ENCODE measurements at places on chromosomes 3 and 15.
A peak's percentile ranks its signal among the peaks of the same experiment; 100 is the strongest.

GRCh38 chr3:69232482-69232881 is 110.1 kb upstream of the LMOD3 start:
- peaks cover 73% of the 10 kb centered on the region for H3K4me1 ChIP-seq
- no peaks in the 10 kb centered on the region for H3K27me3 ChIP-seq
- no peak for DNase-seq

- H3K27ac ChIP-seq = no peak overlapping the region
- H3K36me3 ChIP-seq = no peaks in the 10 kb centered on the region
- H3K27me3 ChIP-seq = no peaks in the 10 kb centered on the region
- DNase-seq = no peak
- no peak overlapping the region for H3K4me3 ChIP-seq
Observed at GRCh38 chr15:32923176-32923575, 205.4 kb downstream of the GREM1 start.

DNA sequence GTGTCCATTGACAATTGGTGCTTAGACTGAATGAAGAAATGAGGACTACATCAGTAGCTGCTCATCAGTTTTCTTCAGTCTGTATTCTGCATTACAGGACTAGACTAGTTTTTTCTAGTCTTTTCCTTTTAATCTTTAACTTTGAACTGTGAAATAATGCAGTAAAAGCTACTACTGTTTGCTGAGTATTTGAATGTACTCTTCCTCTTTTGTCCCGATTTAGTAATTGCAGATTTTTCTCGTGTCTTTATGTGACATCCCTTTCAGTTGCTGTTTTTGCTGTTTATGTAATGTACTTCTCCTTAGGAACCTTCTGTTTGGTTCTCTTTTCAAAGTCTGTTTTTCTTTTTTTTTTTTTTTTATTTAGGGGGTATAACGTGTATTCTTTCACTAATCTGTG is 17.4 kb downstream of the MFSD1 start:
- no peak overlapping the region for H3K4me3 ChIP-seq
- peaks cover 82% of the 10 kb centered on the region for H3K36me3 ChIP-seq
- no peak for DNase-seq
- no peaks in the 10 kb centered on the region for H3K4me1 ChIP-seq

DNA sequence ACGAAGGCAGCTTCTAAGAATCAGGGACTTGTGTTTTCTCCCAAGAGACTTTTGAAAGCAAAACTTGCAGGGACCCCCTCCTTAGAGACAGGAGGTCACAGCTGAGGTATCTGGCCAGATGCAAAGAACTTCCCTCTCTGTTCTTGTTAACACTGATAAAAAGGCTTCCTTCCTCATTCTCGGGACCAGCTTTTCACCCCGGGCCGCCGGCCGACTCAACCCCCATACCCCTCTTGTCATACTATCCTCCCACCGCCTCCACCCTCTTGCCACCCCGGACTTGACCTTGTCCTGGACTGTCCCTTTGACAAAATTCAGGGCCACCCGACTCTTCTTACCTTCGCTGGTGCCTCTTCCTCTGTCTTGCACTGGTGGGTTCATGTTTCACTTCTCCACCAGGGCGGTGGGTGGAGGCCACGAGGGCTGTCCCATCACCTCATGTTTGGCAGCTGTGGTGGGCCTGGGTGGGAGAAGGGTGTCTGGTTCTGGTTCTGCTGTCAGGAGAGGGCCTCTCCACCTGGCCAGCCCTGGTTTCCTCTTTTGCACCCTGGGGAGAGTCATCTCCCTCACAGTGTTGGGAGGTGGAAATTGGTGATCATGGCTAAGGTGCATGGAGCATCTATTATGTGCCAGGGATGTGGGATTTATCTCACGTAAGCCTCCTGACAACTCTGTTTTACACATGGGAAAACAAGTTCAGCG is 32.5 kb downstream of the BHLHE40 start:
- no peak for DNase-seq
- no peak overlapping the region for H3K4me3 ChIP-seq
- H3K4me1 ChIP-seq = peaks cover 40% of the 10 kb centered on the region
- peak overlapping the region; percentile 60 for H3K27ac ChIP-seq

DNA sequence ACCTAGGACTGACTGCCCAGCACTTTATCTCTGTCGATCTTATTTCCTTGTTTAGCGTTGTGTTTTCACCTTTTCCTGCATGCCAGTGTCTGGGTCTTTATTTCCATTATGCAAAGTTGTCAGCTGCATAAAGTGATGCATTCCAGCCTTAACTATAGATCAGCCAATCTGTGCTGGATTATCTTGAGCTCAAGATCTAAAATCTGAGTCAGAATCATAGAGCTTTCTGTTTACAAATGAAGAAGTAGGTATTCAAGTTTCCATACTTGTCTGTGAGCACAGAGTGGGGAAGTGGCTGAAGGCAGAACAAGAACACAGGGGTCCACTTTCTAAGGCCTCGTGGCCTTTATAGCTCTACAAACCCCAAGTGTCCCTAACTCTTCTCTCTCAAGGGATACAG is 82.4 kb upstream of the PLCL2 start:
- no peaks in the 10 kb centered on the region for H3K27me3 ChIP-seq
- no peaks in the 10 kb centered on the region for H3K4me1 ChIP-seq
- no peak for DNase-seq
- H3K36me3 ChIP-seq = no peaks in the 10 kb centered on the region
- H3K4me3 ChIP-seq = no peak overlapping the region

DNA sequence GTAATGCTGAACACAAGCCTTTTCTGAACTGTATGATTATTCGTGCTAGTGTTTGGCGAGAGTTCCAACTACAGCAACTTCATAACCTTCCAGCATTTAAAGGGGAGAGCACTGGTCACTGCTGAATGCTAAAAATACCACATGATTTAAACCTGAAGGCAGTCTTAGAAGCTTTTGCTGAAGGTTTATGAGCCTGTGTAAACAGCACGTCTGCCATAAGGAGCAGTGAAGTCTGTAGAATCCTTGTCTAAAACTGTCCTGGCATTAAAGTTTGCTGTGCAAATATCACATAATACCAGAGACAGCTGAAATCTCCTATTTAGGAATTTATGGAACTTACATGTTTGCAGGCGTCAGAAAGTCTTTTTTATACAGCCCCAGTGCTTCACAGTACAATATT is 5.9 kb downstream of the SATB1 start:
- no peak for DNase-seq
- no peaks in the 10 kb centered on the region for H3K36me3 ChIP-seq
- no peak overlapping the region for H3K27ac ChIP-seq

GRCh38 chr3:169118666-169119370 is 544.7 kb downstream of the MECOM start:
- no peaks in the 10 kb centered on the region for H3K36me3 ChIP-seq
- no peaks in the 10 kb centered on the region for H3K4me1 ChIP-seq
- no peak overlapping the region for H3K4me3 ChIP-seq
- H3K27ac ChIP-seq = no peak overlapping the region

DNA sequence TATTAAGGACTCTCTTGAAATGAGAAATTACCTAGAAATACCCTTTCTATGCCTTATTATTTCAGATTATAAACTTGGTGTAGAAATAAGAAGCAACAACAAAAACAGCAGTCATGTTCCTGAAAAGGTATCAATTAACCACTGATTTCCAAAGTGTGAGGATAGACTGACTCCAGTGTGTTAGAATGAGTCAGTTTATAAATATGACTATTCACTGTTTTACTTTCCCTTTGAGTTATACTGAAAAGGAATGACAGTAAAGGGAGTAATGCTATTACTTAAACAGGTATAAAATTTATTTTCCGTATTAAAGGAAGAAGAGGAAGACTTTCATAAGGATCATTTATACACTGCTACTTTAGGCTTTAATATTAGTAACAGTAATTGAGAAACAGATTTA is 12.9 kb downstream of the GMNC start:
- no peak overlapping the region for H3K4me3 ChIP-seq
- H3K27me3 ChIP-seq = peaks cover 4% of the 10 kb centered on the region
- no peak for DNase-seq
- H3K4me1 ChIP-seq = no peaks in the 10 kb centered on the region
- H3K36me3 ChIP-seq = no peaks in the 10 kb centered on the region
- H3K27ac ChIP-seq = no peak overlapping the region

GRCh38 chr3:86887876-86888275 is 103.1 kb downstream of the VGLL3 start:
- no peaks in the 10 kb centered on the region for H3K27me3 ChIP-seq
- no peaks in the 10 kb centered on the region for H3K36me3 ChIP-seq
- no peak overlapping the region for H3K4me3 ChIP-seq
- H3K27ac ChIP-seq = no peak overlapping the region
- no peak for DNase-seq

- H3K4me3 ChIP-seq = no peak overlapping the region
- peaks cover 24% of the 10 kb centered on the region for H3K4me1 ChIP-seq
- H3K27me3 ChIP-seq = no peaks in the 10 kb centered on the region
- DNase-seq = no peak
- no peak overlapping the region for H3K27ac ChIP-seq
- no peaks in the 10 kb centered on the region for H3K36me3 ChIP-seq
Observed at GRCh38 chr3:99865321-99865720, 47.7 kb downstream of the CMSS1 start.

DNA sequence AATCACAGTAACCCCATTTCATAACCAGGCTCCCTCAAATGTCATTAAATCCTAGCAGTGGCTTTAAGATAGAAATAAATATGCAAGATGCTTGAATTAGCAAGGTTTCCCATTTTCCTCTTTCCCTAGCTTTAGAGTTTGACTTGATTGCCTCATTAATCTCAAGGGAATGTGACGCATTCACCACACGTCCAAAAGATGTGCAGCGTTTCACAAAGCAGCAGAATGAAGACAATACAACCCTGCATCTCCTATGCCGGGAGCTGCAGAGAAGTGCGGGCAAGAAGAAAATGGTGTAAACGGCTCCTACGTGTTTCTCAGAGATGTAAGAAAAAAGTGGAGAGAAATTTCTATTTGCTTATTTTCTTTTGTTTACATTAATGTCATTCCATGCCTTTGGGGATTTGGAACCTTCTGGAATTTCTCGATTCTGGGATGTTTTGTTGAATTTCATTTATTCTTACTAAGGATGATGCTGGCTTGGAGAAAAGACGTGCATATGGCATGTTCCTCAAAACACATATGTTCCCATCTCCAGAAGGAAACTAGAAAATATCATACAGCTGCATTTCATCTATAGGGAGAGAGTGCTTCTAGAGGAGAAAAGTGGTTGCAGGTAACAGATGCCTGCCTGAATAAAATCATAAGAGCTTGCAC is 27.8 kb upstream of the FRMD4B start:
- H3K4me1 ChIP-seq = peaks cover 3% of the 10 kb centered on the region
- no peak for DNase-seq
- H3K36me3 ChIP-seq = no peaks in the 10 kb centered on the region
- no peaks in the 10 kb centered on the region for H3K27me3 ChIP-seq

DNA sequence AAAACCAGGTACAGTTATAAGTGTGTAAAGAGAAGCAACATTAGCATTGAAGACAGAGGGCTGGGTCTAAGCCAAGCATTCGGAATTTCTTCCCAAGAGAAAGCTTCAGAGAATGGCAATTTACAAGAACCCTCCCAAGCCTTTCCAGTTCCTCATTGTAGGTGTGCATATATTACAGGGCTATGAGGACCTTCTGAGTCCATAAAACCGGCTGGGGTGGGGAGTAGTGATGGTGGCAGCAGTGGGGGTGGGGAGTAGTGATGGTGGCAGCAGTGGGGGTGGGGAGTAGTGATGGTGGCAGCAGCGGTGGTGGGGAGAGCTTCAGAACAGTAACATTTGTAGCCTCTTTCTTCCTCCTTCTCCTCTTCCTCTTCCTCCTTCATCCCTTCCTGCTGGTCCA is 368.7 kb upstream of the UMPS start:
- H3K27ac ChIP-seq = no peak overlapping the region
- no peak overlapping the region for H3K4me3 ChIP-seq
- H3K27me3 ChIP-seq = no peaks in the 10 kb centered on the region
- H3K4me1 ChIP-seq = no peaks in the 10 kb centered on the region

DNA sequence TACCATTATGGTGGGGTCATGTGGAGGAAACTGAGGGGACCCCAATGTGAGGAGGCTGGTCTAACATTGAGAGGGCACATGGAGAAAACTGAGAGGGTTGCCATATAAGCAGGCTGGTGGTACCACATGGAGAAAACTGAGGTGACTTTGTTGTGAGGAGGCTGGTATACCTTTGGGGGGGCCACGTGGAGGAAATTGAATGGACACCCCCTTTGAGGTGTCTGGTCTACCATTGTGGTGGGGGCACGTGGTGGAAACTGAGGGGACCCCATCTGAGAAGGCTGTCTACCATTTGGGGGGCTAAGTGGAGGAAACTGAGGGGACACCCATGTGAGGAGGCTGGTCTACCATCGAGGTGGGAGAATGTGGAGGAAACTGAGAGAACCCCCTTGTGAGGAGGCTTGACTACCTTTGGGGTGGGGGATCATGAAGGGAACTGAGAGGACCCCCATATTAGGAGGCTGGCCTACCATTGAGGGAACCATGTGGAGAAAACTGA is 163.8 kb downstream of the FBLN2 start:
- no peaks in the 10 kb centered on the region for H3K4me1 ChIP-seq
- no peak overlapping the region for H3K4me3 ChIP-seq
- no peak overlapping the region for H3K27ac ChIP-seq
- H3K27me3 ChIP-seq = no peaks in the 10 kb centered on the region
- H3K36me3 ChIP-seq = no peaks in the 10 kb centered on the region

- no peaks in the 10 kb centered on the region for H3K27me3 ChIP-seq
- H3K4me1 ChIP-seq = peaks cover 12% of the 10 kb centered on the region
- no peak overlapping the region for H3K4me3 ChIP-seq
- peak overlapping the region; percentile 34 for H3K27ac ChIP-seq
- H3K36me3 ChIP-seq = peaks cover 56% of the 10 kb centered on the region
Observed at GRCh38 chr3:132448216-132448961, 31.1 kb downstream of the DNAJC13 start.

DNA sequence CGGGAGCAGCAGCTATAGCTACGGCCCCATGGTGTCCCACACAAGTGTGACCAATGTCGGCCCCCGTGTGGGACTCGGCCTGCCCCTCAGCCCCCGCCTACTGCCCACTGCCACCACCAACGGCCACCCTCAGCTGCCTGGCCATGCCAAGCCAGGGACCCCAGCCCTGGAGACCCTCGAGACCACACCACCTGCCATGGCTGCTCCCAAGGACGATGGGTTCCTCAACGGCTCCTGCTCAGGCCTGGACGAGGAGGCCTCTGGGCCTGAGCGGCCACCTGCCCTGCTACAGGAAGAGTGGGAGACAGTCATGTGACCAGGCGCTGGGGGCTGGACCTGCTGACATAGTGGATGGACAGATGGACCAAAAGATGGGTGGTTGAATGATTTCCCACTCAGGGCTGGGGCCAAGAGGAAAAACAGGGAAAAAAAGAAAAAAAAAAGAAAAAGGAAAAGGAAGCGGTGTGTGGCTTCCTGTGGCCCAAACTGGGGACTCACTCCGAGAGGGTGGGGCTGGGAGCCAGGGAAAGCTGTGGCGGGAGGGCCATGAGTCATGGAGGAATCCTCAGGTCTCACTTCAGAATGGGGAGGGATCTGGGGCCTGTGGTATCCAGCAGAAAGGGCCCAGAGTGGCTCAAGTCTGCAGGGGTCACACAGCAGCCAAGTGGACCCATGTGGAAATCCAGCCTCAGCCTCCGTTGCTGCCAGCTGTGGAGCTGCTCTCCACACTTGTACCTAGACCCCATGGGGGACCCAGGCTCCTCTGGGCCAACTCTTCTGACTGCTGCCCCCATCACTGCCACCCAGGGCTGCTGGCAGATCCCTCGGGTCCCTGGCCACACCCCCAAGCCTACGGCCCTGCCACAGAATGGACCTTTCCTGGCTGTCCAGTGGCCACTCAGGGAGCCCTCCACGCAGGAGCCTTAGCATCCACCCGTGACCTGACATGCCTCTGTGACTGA is 26.1 kb downstream of the PTH1R start:
- no peaks in the 10 kb centered on the region for H3K36me3 ChIP-seq
- H3K4me1 ChIP-seq = peaks cover 8% of the 10 kb centered on the region
- no peaks in the 10 kb centered on the region for H3K27me3 ChIP-seq
- no peak overlapping the region for H3K4me3 ChIP-seq
